COLO829 (cell line): ENCODE measurements at places on chromosomes 2 and 18.
A peak's percentile ranks its signal among the peaks of the same experiment; 100 is the strongest.

DNA sequence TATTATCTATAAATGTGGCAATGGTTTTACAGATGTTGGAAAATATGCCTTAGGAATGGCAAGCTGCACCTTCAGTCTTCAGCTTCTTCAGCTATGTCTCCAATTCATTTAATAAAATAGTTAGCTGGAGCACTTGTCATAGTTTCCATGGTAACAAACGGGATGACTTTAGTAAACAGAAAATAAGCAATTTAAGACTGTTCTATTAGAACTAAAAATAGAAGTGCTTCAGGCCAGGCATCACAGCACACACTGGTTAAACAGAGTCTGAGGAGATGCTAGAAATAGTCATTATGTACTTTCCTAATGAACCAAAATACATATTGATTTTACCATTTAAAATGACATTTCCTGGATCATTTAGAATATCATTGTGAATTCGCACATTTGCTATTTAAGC, 195.0 kb downstream of the GCA start:
- DNase-seq: no peak

GRCh38 chr2:25309402-25309801, 32.3 kb downstream of the DNMT3A start:
- DNase-seq: peak; percentile 58

GRCh38 chr18:39299152-39299551, 1733.6 kb upstream of the CELF4 start:
- no peak for DNase-seq

DNA sequence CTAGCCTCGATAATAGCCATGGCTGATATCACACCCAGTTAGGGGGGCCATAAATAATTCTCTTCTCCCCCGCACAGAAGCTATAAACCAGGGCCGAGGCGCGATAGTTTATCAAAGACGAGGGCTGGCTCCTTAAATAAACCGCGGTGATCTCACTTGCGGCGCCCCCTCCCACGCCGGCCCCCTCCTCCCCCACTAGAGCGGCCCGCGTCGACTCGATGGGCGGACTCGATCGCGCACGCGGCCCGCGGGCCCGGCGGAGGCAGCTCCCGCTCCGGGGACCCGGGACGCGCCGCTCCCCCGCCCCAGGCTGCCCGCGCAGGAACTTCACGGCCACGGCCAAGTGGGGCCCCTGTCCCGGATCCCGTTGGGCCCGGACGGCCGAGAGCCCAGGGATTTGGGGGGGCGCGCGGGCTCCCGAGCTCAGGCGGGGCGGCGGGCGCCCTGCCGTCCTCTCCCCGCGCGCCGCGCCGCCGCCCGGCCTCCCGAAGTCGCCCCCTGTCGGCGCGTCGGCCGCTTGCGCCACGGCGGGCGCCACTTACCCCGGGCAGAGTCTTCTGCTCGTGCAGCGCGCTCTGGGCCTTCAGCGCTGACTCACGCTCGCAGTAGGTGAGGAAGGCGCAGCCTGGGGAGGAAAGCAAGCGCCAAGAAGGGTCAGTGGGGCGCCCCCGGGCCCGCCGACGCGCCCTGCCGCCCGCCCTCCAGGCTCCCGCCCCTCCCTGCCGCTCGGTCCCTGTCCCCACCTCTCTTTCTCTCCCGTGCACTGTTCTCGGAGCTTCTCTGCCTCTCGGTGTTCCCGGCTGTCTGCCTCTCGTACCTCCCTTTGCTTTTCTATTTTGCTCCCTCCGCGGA, 80.4 kb downstream of the CELF4 start:
- DNase-seq: no peak

DNA sequence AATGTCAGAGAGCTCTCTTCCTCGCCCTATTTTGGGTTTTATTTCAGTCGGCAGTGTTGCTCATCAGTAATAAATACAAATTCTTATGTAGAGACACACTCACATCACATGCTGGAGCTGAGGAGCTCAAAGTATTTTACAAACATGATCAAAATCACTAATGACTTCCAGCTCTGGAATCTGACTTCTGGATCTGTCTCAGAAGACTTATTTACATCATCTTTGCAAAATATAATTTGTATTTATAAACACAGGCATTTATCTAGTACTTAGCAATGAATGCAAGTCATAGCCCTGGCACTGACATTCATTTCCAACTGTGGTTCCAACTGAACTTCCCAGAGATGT, 327.1 kb downstream of the NCKAP5 start:
- DNase-seq: no peak

GRCh38 chr2:114032705-114033104, 142.8 kb downstream of the ACTR3 start:
- no peak for DNase-seq

GRCh38 chr18:10011061-10011460, 97.2 kb downstream of the VAPA start:
- DNase-seq: no peak

DNA sequence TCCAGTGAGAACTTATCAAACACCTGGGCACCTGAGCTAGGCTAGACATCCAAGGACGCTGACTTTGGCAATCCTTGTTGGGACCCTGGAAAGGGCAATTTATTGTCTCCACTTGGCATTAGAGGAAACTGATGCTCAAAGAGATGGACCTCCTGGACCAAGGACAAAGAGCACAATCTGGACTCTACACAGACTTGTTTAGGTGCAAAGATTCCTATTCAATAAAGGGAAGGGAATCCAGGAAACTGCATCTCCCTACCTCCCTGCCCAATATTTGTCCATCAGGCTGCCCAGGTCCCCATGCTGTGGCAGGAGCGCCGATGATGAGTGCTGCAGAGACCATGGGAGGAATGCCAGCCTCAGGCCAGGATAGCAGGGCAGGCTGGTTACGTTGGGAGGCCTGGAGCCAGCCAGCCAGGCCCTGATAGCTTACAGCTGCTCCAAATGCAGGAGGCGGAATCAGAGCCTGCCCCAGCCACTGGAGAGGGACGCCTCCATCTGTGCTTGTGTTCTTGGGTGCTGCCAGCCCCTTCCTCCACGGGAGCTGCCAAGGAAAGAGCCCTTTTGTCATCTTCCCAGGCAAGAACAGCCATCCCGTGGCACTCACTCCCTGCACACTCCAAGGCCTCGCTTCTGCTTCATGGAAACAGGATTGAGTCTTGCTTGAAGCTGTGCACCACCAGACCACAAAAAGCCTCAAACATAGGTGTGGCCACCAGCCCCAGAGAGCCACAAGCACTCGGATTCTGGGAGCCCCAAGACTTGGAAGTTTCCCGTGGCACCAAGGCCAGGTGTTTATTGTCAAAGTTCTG, 60.0 kb downstream of the HS1BP3 start:
- DNase-seq: no peak

- DNase-seq: no peak
Observed at GRCh38 chr2:1607971-1608688, 136.2 kb downstream of the PXDN start.

- no peak for DNase-seq
Observed at GRCh38 chr2:231111987-231112386, 12.9 kb downstream of the HTR2B start.

GRCh38 chr2:13950761-13951160, 681.8 kb upstream of the LRATD1 start:
- no peak for DNase-seq

- DNase-seq: peak; percentile 30
Observed at GRCh38 chr2:63544017-63544627, 44.2 kb downstream of the WDPCP start.

DNA sequence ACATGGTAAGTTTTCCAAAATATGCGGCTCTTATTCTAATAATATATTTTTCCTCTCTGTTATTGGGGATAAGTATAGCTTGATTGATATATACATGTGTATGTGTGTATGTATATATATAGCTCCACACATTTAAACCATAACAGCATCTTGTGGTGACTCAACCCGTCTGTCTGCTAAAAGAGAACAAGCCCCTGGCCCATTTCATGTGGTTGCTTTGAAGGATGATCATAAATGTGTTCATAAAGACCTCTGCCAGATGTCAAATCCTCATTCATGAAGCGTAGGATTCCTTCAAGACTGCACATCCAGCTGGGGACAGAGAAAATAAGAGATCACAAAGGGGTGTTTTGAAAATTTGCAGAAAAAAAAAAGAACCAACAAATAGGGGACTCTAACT, 79.3 kb downstream of the RHOB start:
- no peak for DNase-seq

GRCh38 chr2:71716697-71717624, 263.6 kb downstream of the DYSF start:
- no peak for DNase-seq

- DNase-seq: no peak
Observed at GRCh38 chr2:145356056-145356455, 836.1 kb upstream of the ZEB2 start.

GRCh38 chr2:126775300-126775985, 119.5 kb downstream of the GYPC start:
- no peak for DNase-seq

GRCh38 chr2:240225660-240226475, 85.4 kb upstream of the OTOS start:
- no peak for DNase-seq

GRCh38 chr2:233386382-233387041, 32.2 kb downstream of the DGKD start:
- DNase-seq: no peak

DNA sequence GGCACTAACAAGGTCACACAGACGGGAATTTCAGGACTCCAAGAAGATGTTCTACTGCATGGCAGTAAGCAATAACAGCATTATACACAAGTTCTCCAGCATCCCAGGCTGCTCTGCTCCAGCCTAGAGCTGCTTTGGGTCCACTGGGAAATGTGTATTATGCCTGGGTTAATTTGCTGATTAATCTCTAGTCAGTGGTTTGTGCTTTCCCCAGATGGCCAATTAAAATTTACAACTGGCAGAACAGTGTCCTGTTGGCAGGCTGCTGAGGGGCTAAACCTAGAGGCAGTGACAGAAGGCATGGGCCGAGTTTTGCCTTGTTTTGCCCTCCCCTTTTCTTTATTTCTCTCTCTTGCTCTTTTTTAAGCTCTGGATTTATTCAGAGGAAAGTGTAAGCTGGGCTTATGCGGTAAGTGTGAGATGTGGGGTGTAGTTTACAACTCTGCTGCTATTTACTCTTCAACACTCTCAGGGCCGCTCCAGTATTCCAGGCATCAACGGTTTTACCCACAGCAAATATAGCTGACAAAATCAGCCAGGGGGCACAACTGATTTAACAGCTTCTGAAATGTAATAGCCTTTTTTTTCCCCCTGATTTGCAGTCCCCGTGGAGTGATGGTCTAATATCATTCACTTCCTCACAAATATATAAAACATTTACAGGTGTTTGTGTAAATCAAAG, 348.0 kb downstream of the GPD2 start:
- DNase-seq: no peak

DNA sequence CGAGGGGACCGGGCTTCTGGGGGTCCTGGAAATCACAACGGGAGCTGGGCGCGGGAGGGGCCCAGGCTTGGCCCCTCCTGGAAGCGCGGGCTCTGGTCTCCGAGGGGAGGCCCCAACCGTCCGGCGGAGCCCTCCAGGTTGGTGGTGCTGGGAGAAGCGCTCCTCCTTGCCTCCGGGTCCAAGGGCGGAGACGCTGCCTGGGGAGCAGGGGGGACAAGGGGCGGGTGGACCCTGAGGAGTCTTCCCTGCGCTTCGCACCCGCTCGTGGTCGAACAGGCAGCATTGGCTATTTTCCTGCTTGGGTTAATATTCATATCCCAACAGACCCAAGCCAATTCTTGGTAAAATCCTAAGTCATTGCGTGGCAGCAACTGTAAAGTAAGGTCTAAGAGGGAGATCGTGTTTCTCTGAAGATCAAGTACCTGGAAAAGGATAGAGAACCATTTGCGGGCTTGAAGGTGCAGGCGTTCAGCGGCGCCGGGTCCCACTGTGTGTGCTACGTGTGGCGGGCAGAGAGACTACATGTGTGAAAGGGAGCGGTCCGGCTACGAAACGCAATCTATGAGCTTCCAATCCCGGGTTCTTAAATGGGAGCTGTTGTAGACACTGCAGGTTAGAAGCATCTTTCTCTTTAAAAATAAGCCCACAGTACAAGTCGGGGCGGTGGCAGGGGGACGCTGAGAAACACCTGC, 805 bp downstream of the CIDEA start:
- DNase-seq: no peak

GRCh38 chr18:31555971-31556747, 35.5 kb upstream of the TTR start:
- peak; percentile 54 for DNase-seq

- DNase-seq: no peak
Observed at GRCh38 chr2:23137166-23137565, 247.8 kb upstream of the KLHL29 start.

- DNase-seq: peak; percentile 48
Observed at GRCh38 chr2:113877711-113878598, 11.9 kb upstream of the ACTR3 start.

- DNase-seq: peak; percentile 45
Observed at GRCh38 chr2:26469092-26469710, 8.7 kb downstream of the OTOF start.
